ENCODE measurements at places on chromosomes 5 and 9.

- DNase-seq: no peak
Measured at GRCh38 chr5:41334758-41335157, 121.4 kb upstream of the C6 start.

DNA sequence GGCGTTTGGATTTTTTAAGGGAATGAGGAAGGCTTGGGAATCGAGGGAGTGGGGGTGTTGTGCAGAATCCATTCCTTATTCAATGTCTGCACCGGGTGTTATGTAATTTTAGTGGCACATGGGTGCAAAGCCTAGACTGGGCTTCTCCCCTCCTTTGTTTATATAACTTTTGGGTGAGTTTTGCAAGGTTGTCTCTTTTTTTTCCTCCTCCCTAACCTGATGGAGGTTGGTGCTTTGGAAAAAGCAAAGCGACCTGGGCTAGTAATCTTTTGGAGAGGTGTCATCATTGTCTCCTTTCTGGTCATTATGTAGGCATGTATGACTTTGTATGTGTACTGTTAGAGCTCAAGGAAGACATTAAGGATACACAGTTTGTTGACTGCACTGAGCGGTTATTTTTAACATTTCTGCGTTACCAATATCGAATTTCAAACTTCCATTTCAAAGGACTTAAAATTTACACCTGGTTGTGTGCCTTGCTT is 3.1 kb downstream of the SMARCA2 start:
- no peak for DNase-seq

- DNase-seq: no peak
Measured at GRCh38 chr5:168320805-168321204, 29.4 kb downstream of the WWC1 start.

DNA sequence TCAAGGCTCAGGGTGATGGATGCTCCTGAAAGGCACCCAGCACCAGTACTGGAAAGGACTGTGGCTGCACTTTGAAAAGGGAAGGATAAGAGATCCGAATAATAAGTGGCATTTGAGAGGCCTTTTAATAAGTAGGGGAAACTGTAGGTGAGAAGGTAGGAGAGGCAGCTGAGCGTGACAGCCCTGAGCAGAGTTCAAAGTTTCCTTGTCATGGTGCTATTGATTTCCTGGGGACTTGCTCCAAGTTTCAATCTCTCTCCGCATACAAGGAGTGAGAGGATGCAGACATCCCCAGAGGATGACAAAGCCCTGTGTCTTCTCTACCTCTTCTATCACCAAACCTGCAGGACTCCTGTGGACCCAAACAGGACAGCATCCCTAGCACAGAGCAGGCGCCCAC is 354.5 kb downstream of the SPOCK1 start:
- no peak for DNase-seq

GRCh38 chr9:95086564-95086955 is 230.9 kb downstream of the FANCC start:
- DNase-seq: no peak

- DNase-seq: no peak
Measured at GRCh38 chr5:168979135-168979534, 321.8 kb downstream of the SLIT3 start.

DNA sequence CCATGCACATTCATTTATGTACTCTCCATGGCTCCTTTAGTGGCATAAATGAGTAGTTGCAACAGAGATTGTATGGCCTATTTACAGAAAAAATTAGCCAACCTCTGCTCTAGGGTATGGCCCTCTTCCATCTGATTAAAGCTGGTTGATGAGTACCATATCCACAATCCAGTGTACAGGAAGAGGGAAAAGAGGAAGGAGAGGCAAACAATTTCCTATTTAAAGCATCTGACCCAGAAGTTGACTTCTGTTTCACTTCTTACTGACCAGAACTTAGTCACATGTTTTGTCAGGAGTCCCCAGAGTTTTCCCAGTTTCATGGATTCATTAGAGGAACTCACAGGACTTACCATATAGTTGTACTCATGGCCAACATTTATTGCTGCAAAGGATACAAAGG is 68.6 kb upstream of the STARD4 start:
- no peak for DNase-seq

DNA sequence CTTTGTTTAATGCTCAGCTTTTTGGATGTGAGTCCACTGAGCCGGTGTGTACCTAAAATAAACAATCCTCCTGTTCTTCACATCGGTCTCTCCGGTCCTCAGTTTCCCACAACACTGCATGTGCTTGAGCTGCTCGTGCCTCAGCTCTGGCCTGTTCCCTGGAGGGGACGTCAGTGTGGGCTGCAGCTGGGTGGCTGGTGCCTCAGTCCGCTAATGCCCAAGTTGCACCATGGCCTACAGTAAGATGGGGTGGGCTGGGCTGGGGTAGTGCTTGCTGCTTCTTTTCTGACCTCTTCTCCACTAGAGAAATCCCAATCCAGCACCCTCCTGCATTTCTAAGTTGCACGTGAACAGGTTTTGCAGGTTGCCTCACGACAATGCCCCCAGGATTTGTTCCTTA is 595 bp upstream of the BTNL9 start:
- DNase-seq: no peak

DNA sequence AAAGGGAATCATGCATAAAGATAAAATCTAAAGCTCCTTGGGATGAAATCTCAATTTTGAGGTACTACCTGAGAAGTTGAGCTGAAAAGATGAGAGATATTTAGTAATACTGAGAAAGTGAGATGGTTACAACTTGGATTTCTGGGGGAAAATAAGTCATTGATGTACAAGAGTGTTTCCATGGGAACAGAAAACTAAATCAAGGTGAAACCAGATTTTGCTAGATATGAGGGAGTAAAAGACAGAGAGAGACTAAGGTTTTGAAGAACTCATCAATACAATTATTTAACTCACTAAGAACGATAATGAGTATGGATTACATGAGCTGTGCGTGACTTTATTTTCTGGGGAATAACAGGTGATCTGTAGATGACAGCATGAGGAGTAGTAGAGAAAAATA is 10.2 kb upstream of the ST8SIA4 start:
- no peak for DNase-seq

GRCh38 chr5:93603078-93603792 is 20.2 kb downstream of the NR2F1 start:
- no peak for DNase-seq

DNA sequence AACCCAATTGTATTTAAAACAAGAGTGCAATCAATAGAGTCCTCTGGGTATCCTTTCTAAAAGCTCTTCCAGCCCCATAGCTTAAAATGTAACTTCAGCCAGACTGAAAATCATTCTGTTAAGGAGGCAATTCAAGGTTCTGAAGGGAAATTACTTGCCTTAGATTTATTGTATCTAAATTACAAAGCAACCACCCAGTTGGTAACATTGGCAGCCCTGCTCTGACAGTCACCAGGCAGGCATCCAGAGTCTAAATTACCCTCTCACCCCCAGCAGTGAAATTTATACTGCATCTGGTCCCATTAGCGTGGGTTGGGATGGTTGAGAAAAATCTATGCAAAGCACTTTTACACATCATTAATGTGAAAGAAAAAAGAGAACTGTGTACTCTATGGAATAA is 514.7 kb downstream of the MTRR start:
- no peak for DNase-seq

DNA sequence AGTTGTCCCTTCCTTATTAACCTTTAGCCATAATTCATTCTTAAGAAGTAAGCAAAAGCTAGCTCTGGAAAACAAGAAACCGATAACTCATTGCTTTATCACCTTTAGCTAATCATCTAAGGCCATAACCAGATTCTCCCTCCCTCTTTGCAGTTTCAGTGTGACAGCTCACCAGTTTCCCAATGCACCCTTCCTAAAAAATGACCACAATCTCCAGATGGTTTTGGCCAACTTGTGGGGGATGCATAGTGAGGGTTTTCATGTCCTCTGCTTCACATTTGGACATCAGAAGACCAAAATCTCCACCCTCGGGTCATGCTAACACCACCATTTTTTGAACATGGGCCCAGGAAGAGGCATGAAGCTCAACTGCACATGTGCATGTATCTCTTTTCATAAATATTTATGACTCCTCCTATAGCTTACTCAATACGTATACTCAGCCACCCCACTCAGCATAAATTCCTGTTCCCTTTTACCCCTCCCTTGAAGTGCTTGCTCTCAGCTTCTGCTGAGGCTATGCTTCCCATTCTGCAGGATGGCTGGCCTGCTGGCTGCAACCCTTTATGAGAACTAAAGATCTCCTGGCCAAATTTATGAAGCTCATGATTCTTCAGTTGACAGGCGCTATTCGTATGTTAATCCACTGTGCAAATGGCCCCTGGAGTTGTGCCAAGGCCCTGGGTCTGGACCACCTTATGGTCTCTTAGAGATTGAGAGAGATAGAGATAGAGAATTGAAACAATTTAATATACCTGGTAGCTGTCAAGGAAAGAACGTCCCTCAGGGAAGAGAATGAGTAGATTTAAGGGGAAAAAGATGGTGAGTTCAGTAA is 14.8 kb downstream of the PPP3R2 start:
- DNase-seq: no peak

- no peak for DNase-seq
Measured at GRCh38 chr5:112338681-112339337, 80.3 kb downstream of the EPB41L4A start.

GRCh38 chr5:178461004-178461730 is 129.0 kb downstream of the COL23A1 start:
- peak; percentile 93 for DNase-seq

DNA sequence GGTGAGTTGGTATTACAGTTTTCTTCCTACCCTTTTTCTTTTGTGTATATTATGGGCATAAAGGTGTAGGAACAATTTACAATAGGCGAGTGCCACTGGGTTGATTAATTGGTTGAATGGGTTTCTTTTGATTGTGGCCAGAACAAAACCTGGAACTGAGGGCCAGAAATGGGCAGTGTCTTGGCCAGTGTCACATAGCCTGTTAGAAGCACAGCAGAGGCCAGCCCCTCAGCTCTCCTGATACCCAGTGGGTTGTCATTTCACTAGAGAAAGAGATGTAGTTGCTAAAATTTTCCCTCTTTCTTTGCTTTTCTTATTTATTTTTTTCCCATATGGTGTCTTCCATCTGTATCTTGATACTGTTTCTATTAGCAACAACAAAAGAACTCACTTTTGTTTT is 38.8 kb upstream of the SEMA6A start:
- no peak for DNase-seq

- no peak for DNase-seq
Measured at GRCh38 chr5:16538006-16538405, 72.4 kb upstream of the ZNF622 start.

- no peak for DNase-seq
Measured at GRCh38 chr9:129650680-129651235, 8.8 kb upstream of the ASB6 start.

DNA sequence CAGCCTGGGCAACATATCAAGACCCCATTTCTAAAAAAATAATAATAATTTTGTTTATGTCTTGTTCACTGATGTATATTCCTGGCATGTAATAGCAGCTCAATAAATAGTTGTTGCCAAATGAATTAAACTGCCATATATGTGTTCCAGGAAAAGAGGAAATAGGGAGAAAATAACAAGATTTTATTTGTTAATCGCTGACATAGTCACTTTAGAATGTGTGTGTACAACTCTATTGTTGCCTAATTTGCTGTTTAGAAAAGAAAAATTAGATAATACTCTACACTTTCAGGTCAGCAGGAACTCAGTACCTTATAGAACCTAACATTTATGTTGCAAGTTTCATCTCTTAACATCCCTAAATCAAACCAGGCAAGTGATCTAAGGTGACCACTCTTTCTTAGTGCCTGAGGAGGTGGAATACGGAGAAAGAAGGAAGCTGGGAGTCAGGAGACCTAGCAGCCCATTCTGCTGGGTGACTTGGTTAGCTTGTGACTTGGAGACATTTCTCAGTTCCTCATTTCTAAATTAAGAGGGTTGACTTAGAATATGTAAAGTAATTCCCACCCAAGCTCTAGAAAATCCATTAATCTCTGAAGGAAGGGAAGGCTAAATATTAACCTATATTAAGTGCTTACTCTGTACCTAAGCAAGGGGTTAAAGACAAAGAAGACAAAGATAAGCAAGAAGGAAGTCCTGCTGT is 110.3 kb upstream of the IQGAP2 start:
- DNase-seq: no peak

DNA sequence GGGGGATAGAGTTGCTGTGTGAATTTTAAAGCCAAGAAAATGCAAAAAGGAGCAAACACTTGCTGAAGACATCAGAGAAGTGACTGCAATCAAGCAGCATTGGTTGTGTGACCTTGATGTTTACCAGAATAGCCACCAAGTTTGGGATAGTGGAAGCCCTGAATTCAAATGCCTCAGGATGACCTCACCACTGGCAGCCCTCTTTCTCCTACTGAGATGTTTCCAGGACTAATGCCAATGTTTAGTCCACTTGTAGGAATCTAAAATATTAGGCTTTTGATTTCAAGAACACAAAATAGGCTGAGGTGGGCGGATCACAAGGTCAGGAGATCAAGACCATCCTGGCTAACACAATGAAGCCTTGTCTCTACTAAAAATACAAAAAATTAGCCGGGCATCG is 112.2 kb upstream of the NUDT12 start:
- no peak for DNase-seq

DNA sequence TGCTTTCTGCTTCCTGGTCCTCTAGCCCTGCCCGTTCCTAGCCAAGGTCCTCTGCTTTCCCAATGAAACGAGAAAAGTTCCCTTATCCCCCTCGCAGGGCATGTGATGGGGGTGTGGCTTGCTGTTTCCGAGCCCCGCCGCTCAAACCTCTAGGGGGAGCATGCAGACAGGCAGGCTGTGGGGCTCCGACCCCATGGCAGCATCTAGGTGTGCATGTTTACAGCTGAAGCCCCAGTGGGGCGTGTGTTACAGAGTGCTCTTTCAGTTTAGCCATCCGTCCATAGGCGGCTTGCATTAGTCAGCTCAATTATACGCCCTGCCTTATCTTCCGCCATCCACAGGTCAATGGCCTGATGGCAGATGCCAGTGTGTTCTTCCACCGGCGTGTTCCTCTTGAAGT is 48.3 kb upstream of the SPATA31E1 start:
- DNase-seq: no peak

GRCh38 chr5:17925276-17925675 is 291.0 kb downstream of the TAF11L14 start:
- no peak for DNase-seq

- DNase-seq: peak; percentile 27
Measured at GRCh38 chr9:38243993-38244392, 148.5 kb upstream of the ALDH1B1 start.

DNA sequence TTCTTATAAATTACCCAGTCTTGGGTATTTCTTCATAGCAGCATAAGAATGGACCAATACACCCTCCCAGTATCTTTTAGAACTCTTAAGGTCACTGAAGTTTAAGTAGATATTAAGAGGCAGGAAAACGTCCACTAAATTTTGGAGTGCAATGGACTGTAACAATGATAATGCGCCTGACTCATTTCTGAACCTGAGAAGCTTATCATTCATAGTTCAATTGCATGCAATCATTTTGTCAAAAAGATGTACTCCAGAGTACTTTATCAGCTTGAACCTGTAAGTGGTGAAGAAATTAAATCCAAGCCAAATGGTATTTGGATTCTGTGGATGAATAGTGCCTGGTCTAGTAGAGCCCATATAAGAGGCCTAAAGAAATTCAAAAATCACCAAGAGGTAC is 196.5 kb upstream of the CDH9 start:
- DNase-seq: no peak

Measured in liver (tissue), 10 donors.